ENCODE measurements at places on chromosomes 5 and 9.
A peak's percentile ranks its signal among the peaks of the same experiment; 100 is the strongest.

DNA sequence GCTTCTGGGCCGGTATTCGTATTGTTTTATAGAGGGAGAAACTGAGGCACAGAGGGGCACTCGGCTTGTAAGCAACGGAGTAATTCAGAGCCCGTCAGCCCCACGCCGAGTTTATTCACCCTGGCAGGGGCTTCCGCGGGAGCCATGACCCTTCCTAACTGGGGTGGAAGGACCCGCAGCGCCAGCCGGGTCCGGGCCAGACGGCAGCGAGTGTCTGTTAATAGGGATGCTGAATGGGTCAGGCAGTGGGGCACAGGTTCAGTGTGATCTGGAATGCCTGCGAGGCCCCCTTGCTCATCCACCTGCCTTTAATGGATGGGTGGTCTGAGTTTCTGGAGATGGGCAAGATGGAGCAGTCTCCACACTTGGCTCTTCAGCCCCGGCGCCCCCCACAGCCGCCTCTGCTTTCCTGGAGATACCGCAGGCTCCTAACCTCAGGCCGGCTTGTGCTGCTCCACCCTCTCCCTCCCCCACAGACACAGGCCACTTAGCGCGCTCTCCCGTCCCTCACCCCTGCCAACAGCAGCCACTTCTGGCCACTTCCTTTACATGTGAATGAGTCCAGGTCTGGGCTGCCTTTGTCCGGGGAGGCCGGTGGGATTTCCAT is 147.1 kb downstream of the ERCC6L2 start:
- no peak for DNase-seq

GRCh38 chr5:100780376-100780870 is 122.7 kb downstream of the ST8SIA4 start:
- DNase-seq, result no peak

GRCh38 chr9:112065806-112066606 is 109.1 kb downstream of the SUSD1 start:
- peak; percentile 46 for DNase-seq

DNA sequence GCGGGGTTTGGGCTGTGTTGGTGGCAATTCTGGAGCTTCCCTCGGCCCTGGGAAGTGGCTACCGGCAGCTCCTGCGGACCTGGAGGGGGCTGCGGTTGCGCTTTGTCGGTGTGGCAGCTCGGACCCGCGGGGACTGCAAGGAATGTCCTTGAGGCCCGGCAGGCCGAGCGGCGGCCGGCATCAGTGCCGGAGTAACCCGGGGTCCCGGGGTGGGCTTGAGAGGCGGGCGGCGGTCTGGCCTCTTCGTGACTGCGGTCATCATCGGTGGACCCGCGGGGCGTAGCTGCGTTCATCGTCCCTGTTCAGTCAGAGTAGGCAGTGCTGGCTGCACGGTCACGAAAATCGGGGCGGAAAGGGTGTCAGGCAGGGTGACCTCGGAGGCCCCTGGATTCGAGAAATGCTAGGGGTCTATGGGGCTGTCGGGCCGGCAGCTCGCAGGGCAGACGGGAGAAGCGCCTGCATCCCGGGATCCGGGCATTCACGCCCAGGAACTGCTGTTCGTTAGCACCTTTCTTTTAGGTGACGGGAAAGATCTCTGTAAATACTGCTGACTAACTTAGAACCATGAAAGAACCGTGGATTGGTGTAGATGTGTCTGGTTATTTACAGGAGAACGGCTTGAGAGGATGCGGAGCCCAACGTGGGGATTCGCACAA is 474 bp downstream of the HMGCR start:
- DNase-seq, result peak; percentile 66

GRCh38 chr5:66810848-66811261 is 214.7 kb downstream of the MAST4 start:
- no peak for DNase-seq

DNA sequence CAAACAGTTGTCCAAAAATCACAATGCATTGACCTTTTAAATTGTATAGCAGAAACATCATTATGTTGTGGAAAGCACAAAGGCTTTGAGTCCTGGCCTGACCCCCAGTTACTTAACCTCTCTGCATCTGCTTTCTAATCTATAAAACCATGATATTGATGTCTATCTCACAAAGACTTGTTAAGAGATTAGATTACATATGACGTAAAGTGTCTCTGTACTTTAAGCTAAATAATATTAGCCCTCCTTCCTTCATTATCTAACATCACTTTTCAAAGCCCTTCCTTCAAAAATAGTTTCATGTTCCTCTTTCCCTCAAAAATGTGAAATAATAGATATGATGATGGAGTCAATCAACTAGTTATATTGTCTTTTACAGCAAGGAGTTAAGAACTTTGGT is 3.4 kb downstream of the ADAMTS6 start:
- DNase-seq, result peak; percentile 13
